ENCODE measurements at places on chromosomes 1 and 21. TPM values are rescaled to one million over a fixed set of nuclear protein-coding genes. Genes with fewer than 3 reads are reported as not detected.

- DNase-seq, result no peak
Observed at GRCh38 chr1:107181253-107181969, 40.6 kb downstream of the NTNG1 start.

GRCh38 chr1:168801032-168801745 is 72.2 kb upstream of the DPT start:
- no peak for DNase-seq

CYP4A22 gene
- total RNA-seq, result not detected

SLC25A24 gene
- total RNA-seq, result 47.1 TPM

Measured in Karpas-422 (cell line).